ENCODE measurements at places on chromosomes 6 and 20.

GRCh38 chr20:48682529-48683363 is 145.1 kb downstream of the PREX1 start:
- peak; percentile 46 for DNase-seq

DNA sequence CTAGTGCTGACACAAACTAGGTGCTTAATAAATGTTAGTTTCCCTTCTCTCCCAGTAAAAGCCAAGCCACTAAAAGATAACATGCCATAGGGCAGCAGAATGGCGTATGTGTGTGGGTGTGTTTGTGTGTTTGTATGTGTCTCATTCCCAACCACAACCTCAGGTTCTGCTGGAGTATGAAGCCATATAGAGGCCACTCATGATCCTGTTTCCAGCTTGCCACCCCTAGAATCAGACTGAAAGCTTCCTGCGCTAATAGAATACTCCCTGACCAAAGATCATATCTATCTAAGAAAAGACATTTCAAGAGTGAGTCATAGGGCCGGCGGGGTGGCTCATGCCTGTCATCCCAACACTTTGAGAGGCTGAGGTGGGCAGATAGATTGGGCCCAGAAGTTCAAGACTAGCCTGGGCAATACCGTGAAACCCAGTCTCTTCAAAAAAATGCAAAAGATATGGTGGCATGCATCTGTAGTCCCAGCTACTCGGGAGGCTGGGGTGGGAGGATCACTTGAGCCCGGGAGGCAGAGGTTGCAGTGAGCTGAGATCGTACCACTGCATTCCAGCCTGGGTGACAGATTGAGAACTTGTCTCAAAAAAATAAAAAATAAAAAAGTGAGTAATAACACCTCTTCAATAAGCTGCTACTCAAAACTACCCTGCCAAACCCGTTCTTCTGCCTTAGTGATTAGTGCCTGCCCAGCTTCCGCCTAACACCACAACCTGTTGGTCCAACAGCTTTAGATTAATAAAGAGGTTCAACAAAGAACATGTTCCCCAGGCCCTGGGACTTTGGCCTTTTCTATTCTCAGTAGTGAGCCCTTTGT is 11.8 kb upstream of the SNRPC start:
- DNase-seq = no peak

DNA sequence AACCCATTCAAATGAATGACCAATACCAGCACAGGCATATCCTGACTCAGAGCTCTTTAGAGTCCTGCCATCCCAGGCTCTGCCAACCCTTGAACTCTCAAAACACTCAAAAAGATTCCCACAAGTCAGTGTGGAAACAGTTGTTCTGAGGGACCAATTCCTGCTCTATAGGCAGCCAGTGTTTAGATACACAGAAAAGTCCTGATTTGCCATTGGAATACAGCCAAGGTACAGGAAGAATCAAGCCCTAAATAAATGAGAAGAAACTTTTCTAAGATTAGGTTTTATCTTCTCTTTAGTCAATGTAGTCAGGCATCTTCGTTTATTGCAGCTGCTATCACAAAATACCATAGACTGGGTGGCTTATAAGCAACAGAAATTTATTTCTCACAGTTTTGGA is 626.8 kb upstream of the ARID1B start:
- DNase-seq = no peak

- DNase-seq = no peak
Observed at GRCh38 chr6:157376241-157376640, 4.7 kb upstream of the ZDHHC14 start.

GRCh38 chr6:30725713-30726505 is 5.8 kb downstream of the TUBB start:
- no peak for DNase-seq

DNA sequence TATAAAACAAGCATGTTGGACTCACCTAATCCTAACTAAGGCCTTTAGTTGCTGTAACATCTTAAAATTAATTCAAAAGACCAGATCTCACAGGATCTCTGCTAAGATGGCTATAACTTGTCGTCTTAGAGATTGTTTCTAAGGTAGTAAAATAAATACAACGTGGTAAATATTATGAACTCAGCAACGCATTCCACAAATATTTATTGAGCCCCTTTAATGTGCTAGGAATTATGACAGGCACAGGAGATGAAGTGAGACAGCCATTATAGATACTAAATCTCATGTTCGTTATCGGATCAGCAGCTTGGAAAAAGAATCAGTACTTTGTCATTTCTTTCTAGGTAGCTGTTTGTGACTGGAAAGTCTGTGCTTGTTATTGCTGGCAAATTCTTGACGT is 20.9 kb upstream of the MCM3 start:
- no peak for DNase-seq

DNA sequence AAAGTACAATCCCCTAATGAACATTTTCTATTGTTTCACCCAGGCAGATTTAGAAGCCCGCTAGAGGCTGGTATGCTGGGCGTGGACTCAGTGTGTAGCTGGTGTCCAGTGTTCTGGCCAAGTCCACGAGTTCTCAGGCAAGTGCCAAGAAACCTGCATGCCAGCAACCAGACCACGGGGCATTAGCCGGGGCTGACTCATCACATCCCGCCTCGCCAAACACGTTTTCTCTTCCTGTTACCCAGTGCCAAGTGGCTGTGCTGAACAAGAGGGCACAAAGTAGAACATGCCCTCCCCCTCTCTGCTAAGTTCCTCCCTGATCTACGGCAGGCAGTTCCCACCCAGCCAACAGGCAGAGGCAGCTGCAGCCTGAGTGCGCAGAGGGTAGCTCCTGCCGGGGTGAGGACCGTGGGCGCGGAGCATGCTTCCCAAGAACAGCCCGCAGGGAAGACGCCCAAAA is 29.6 kb downstream of the RAMACL start:
- DNase-seq = peak; percentile 86

DNA sequence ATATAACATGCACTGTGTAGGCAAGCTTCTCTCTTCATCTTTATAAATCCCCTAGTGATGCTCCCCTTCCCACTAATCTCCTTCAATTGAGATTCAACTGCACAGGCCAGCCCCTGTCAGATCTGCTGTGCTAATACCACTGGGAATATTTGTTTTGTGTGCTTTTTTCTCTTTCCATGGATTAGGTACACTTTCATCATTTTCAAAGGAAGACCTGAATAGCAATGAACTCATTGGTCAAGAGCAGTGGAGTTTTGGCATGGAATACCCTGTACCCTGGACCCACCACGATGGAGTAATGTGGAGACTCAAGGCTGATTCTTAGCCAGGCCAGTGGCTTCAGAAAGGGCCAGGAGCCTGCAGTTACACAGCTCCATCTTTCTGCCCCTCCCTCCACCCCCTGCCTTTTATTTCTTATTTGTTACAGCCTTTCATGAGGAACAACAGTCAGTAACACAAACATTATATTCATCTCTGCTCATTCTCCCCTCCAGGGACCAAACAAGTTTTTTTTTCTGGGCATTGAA is 75.4 kb upstream of the KCNG1 start:
- DNase-seq = no peak

DNA sequence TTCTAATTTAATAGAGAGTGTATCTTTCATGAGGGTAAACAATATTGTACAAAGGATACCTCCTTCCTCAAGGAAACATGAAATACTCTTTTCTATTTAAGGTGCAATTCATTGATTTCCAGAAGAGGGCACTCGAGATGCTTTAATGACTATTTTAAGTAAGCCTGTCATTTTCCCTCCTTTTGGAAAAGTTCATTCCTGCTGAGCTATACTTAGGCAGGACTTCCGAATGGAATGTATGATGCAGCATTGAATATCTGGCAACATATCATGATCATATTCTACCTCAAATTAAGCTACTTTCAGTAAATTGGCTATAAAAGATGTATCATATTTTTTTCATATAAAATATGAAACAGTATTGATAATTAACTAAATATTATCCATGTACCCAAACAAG is 5.0 kb downstream of the DST start:
- no peak for DNase-seq

- DNase-seq = no peak
Observed at GRCh38 chr6:81451787-81452186, 300.7 kb downstream of the TENT5A start.

GRCh38 chr6:168428052-168428826 is 12.7 kb upstream of the SMOC2 start:
- no peak for DNase-seq

- no peak for DNase-seq
Observed at GRCh38 chr20:46304361-46304760, 3.9 kb downstream of the CDH22 start.

DNA sequence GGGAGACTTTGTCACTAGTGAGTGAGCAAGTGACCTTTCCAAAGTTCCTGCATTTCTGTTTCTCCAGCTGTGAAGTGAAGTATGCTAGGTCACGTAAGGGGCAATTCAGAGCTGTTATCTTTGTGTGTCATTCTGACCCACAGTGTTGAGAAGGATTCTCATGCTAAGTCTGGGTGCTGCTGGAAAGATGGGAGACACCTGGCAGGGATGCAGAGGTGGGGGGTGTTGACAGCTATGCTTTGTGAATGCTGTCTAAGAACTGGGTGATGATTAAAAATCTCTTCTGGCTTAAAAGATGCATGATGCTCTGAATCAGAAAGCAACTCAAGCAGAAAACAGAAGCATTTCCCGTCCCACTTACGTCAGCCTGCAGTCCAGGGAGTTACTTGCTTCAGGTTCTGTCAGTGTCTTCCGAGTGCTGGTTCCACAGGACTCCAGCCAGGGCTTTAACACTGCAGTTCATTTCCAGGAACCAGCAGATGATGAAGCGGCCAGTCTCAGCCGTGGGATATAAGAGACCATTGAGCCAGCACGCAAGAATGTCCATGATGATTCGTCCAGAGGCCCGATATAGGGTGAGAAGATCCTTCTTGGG is 30.9 kb upstream of the ASXL1 start:
- no peak for DNase-seq

DNA sequence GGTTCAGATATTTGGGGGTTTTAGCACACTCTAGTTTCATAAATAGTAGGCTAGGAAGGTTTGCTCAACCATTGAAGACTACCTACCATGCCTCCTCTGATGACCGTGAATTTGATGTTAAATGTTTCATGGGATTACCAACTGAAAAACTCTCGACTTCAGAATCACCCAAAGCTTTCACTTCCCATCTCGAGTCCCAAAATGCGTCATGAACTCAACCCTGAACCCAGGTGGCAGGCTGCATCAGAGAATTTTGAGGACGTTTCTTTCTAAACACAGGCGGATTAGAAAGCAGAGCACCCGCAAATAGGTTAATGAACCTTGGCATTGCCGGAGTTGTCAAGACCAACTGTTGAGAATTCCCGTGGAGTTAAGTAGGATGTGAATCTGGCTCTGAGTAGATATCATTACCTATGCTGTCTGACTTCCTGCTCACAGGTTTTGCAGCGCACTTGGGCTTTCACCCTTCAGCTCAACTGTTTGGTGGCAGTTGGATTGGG is 98.4 kb upstream of the ADTRP start:
- DNase-seq = no peak

DNA sequence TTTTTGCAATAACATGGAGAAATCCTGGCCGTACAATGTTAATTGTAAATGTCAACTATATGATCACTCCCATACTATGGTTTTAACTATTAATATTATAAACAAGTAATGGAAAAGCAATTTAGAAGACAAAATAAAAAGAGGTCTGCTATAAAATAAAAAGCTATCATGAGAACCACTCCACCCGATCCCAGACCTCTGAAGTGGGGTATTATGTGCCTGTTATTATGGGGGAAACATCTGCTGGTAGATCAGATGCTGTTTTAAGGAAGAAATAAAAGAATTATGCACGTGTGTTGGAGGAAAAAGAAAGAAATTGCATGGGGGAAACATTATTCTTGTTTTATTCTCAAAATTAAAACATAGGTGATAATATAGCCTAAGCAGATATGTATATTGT is 615.7 kb upstream of the ARID1B start:
- no peak for DNase-seq

DNA sequence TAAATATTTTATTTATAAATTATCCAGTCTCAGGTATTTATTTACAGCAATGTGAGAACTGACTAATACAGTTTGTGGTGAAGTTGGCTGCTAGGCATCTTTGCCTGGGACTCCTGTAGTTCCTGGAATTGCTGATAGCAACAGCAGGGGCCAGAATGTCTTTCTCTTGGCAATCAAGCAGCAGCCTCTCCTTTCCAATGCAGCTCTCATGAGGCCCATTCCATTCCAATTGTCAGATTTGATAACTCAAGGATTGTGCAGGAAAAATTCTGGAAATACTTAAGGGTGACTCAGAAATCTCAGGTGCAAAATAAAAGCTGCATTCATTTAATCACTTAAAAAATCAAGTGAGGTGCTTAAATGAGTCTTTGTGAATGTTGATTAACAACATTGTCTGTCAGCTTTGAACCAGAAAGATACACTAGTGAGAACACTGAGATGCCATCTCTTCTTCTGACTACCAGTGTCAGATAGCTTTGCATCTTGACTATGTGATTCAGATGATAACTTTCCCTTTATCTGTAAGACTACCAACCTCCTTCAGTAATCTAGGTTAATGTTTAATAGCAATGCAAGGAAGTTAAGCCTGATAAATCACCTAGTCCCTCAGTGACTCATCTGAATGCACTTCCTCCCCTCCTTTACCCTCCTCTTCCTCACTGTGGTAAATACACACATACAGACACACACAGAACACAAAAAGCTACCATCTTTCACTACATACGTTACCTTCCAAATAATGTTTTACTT is 32.1 kb upstream of the COL21A1 start:
- DNase-seq = no peak
